NCI-H1092 treated with DMSO at 0.1 percent for 48 hours (cell line): ENCODE measurements at places on chromosomes 1 and 21.
A peak's percentile ranks its signal among the peaks of the same experiment; 100 is the strongest.

DNA sequence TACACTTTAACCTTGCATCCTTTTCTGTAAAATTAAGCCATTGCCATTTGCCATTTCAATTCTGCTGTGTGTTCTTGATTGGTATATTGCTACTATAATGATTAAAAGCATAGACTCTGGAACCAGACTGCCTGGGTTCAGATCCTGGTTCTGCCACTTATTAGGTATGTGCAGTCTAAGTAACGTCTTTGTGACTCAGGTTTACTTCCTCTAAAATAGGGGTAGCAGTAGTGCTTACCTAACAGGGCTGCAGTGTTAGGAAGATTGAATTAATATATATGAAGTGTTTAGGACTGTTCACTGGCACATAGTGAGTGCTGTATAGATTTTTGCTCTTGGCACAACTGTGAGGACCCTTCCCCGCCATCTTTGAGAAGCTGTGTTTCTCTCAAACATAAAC is 4.4 kb downstream of the CDC42 start:
- no peak for DNase-seq

DNA sequence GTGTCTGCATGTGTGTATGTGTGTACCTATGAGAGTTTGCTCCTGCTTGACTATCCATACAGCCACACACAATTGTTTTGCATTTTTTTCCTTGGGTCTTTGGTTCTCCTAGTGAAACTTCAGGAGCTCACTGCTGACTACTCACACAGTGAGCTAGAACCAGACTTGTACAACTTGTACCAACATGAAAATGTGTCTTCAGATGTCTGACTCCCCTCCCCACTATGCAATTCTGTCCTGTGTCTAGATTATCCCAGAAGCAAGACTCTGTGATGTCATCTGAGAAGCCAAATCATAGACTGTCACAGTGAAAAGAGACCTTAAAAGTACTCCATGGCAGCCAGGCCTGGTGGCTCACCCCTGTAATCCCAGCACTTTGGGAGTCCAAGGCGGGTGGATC is 49.7 kb downstream of the ELAVL4 start:
- no peak for DNase-seq

DNA sequence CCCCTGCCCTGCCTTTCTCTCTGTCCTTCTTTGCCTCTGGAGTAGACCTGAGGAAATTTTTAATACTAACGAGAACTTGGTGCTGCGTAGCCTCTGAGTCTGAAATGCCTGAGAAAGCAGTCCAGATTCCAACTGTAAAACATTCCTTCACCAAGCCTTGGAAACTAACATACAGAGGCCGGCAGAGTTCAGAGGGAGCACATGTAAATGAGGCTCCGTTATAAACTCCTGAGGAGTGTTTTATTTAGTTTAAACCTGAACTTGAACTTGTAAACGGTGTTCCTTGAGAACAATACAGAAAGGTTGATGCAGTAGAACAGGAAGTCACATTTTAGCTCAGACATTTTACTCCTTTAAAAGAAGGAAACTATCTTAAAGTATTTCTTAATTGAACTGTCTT is 280.7 kb downstream of the TM2D1 start:
- no peak for DNase-seq

GRCh38 chr1:23452011-23452411 is 27.5 kb upstream of the TCEA3 start:
- no peak for DNase-seq

DNA sequence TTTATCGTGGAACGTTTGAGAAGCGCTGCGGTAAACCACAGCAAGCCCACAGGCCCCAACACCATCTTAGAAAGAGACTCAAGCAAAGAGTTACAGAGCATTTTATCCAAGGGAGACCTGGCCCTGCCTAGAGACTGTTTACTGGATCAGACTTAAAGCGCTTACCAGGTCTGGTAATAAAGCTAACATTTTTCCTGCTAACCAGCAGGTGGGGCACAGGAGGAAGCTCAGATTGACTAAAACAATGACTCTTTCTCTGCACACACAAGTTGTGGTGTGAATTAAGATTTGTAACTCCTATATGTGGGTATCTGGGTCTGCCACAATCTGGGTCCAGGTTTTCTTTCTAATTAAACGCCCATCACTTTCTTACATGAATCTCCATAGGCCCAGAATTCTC is 136.5 kb upstream of the ETS2 start:
- DNase-seq: peak; percentile 32

DNA sequence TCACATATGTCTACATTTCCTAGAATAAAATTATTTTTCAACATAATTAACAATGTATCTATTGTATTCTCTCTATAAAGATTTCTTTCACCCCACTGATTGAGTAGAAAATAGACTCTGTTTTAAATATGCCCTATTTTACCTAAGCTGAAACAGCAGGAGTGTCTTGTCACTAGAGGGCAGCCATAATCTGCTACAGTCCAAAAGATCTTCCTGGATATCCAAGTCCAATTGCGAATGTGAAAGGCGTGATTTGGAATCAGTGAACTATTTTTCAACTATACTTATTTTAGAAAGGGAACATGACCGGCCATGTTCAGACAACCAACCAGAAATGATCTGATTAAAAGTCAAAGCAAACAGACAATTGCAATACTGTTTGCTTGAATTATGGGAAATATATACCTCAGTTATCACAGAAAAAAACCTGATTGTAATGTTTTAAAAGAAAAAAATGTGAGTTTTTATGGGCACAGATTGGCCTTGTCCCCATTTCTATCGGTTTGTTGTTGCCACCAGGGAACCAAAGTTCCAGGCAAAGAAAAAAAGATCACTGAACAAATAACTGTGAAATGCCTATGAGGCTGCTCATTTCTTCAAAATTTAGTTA is 1211.0 kb upstream of the ADGRL4 start:
- peak; percentile 48 for DNase-seq

DNA sequence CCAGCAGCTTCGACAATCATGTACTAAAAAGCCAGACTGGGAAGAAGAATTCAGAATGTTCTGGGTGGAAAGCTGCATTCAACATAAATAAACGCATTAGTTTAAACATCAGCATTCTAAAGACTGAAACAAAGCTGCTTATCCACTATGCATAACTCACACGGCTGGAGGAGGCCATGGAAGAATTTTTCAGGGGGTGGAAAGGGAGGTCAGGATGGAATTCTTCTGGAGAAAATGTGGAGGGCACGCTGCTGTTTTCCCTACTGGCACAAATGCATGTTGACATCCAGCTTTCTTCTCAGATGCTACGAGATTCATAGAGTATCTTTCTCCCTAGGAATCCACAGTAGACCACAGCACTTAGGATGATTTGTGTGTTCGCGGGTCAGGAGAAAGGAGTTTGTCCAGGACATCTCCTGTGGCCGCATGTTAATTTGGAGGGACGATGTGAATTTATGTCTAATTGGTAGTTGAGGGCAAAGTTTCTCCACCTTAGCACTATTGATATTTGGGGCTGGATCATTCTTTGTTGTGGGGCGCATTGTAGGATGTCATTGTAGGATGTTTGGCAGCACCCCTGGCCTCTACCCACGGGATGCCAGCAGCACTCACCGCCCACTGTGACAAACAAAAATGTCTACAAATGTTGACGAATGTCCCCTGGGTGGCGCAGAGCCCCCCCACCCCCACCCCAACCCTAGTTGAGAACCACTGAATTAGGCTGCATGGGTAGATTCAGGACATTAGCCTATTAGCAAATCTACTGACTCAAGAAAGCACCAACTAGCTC is 86.5 kb upstream of the KAZN start:
- DNase-seq: no peak

- no peak for DNase-seq
Measured at GRCh38 chr1:72003092-72003491, 279.2 kb downstream of the NEGR1 start.

DNA sequence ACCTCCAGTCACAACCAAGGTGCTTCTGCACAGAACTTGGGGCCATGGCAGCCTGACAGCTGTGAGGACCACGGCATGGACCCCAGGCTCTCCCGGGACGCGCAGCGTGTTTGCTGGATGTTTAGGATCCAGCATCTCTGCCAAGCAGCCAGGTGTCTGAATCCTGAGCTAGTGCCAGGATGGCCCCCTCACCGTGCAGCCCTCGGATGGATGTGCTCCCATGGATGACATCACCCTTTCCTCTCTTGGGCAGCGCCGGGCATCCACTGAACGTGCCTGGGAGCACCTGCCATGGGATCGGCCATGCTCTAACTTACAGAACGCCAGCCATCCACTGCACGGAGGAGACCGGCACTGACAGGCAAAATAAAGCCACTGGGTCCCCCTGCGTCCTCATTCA is 53.9 kb downstream of the PRDM15 start:
- DNase-seq: peak; percentile 31

DNA sequence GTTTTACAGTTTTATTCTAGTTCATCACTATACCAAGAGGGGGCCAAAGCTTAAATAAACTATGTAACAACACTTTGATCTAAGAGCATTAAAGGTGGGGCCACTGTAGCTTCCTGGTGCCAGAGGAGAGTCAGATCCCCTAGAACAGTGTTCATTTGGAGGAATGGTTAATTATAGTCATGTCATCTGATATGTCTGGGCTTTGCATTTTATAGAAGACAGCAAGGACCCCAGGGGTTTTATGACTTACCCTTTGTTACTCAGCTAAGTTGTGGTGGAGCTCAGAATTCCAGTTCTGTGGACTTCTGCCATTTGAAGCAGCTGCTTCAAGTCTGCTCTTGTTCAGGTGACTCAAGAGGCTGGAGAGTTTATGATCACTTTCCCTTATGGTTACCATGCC is 16.7 kb downstream of the KDM4A start:
- DNase-seq: no peak

GRCh38 chr21:34639882-34640788 is 25.2 kb upstream of the RCAN1 start:
- DNase-seq: no peak

- no peak for DNase-seq
Measured at GRCh38 chr1:172494166-172494565, 38.8 kb upstream of the SUCO start.

- DNase-seq: peak; percentile 46
Measured at GRCh38 chr21:41612674-41613532, 104.9 kb upstream of the TMPRSS2 start.

GRCh38 chr21:14550135-14550534 is 4.0 kb upstream of the SAMSN1 start:
- DNase-seq: no peak

- no peak for DNase-seq
Measured at GRCh38 chr1:224127925-224128819, 14.3 kb downstream of the FBXO28 start.

DNA sequence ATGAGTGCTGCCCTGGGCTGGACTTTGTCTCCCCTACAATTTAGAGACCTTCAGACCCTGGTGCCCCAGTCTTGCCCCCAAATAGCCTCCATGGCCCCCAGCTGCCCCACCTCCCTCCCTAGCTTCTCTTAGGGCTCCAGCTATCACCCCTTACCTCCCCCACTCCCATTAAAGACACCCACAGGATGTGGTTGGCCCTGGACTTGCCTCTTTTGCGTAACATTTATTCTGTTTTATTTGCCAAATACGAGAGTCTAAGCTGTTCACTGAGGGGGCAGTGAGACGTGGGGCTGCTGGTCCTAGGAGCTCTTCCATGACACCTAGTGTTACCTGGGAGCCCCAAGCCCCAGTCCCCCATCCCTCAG is 4.5 kb downstream of the ZC3H12A start:
- no peak for DNase-seq

GRCh38 chr1:110606657-110607535 is 738 bp upstream of the KCNA2 start:
- DNase-seq: peak; percentile 30

GRCh38 chr1:5977494-5978444 is 14.5 kb downstream of the NPHP4 start:
- DNase-seq: no peak

DNA sequence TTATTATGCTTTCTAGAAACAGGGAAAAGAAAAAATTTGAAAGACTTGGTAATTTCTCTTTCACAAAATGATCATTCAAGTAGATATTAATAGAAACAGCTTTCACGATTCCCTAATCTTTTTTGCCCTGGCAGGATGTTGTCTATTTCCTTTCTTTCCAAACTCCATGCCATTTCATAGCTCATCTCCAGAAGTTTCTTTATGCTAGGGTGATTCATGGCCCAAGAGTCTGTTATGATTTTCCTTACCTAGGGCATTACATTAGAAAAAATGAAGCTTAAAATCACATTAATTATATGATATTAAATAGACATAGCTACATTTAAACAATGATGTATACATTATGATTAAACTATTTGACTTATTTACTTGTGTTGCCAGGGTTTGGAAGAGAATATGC is 762.1 kb downstream of the LTN1 start:
- DNase-seq: no peak

DNA sequence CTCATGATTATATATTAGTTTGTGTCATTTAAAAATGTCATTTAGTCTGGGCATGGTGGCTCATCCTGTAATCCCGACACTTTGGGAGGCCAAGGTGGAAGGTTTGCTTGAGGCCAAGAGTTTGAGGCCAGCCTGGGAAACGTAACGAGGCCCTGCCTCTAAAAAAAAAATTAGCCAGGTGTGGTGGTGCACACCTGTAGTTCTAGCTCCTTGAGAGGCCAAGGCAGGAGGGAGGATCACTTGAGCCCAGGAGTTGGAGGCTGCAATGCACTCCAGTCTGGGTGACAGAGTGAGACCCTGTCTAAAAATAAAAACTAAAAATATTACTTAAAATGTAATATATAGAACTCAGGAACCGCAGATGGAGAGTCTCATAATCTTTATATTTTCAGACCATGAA is 34.6 kb downstream of the RUNX3 start:
- DNase-seq: no peak

GRCh38 chr1:177286396-177286795 is 115.6 kb downstream of the BRINP2 start:
- no peak for DNase-seq

GRCh38 chr1:107593501-107594209 is 371.3 kb downstream of the VAV3 start:
- no peak for DNase-seq

DNA sequence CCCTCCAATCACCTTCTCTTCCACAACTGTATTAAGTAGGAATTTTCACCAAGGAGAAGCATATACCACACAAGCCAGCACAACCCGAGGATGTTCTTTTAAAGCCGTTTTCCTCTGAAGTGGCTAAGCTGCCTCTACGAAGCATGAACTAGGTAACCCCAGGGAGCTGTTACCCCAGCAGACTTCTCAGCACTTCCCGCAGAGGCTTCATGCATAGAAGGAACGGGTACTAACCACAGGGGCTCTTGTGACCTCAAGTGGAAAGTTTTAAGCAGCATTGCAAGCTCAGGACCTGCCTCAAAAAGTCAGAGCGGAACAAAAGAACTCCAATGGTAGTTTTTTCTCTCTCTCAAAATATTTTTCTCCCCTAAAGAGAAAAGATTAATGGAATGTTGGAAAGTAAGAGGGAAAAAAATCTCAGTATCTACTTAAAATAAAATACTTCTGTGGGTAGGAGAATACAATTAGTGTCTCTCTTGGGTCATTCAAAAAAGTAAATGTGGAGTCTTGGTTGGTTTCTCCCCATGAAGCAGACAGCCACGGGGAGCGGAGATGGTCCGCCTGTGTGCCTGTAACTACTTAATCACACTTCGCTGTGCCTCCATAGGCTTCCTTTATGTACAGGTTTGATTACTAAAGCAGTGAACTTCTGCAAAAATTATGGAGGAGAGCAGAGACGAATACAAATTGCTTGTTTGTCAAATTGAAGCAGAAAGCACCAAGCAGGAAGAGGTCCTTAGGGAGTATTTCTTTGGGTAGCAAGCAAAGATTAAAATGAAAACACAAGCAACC is 40.9 kb downstream of the STX6 start:
- no peak for DNase-seq

- no peak for DNase-seq
Measured at GRCh38 chr1:184262109-184262508, 124.7 kb upstream of the C1orf21 start.

- DNase-seq: no peak
Measured at GRCh38 chr1:201463071-201463552, 5.9 kb downstream of the PHLDA3 start.

GRCh38 chr1:62746086-62746808 is 37.7 kb upstream of the ATG4C start:
- DNase-seq: peak; percentile 16
